ENCODE measurements at places on chromosomes 3 and 15. TPM values are rescaled to one million over a fixed set of nuclear protein-coding genes. Genes with fewer than 3 reads are reported as not detected.

DNA sequence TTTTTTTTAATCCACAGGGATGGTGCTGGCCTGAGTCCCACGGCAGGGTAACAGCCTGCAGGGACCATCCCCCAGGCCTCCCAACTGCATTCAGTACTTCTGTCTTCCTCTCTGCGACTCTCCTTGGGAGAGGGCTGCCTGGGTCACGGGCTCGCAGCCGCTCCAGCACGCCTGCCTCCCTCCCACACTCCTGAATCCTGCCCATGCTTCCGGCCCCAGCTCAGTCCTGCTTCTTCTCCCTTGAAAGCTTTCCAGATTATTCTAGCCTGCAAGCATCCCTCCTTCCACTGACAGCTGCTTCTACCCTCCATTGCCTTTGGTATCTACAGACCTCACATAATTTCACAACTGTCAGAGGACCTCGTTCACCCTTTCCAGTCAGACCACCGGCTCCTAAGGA lies 32.4 kb downstream of the MEGF11 start:
- no peaks in the 10 kb centered on the region for H3K36me3 ChIP-seq
- peaks cover 2% of the 10 kb centered on the region for H3K27me3 ChIP-seq
- no peak overlapping the region for H3K27ac ChIP-seq
- H3K4me3 ChIP-seq: no peak overlapping the region

- no peak overlapping the region for H3K27ac ChIP-seq
- no peaks in the 10 kb centered on the region for H3K4me1 ChIP-seq
- H3K36me3 ChIP-seq: no peaks in the 10 kb centered on the region
These were observed 8.9 kb downstream of the DNAAF4 start for GRCh38 chr15:55499151-55499550.

GRCh38 chr3:8964436-8965370 lies 1.4 kb upstream of the RAD18 start:
- no peaks in the 10 kb centered on the region for H3K36me3 ChIP-seq
- no peak overlapping the region for H3K27ac ChIP-seq
- H3K4me3 ChIP-seq: no peak overlapping the region
- no peaks in the 10 kb centered on the region for H3K27me3 ChIP-seq
- peaks cover 2% of the 10 kb centered on the region for H3K4me1 ChIP-seq

GRCh38 chr3:107660306-107660976 lies 137.7 kb downstream of the BBX start:
- no peaks in the 10 kb centered on the region for H3K27me3 ChIP-seq
- H3K4me1 ChIP-seq: peaks cover 3% of the 10 kb centered on the region
- H3K36me3 ChIP-seq: no peaks in the 10 kb centered on the region
- no peak overlapping the region for H3K27ac ChIP-seq
- H3K4me3 ChIP-seq: no peak overlapping the region

The ZNF662 gene
- total RNA-seq: 3.3 TPM

The PSTPIP1 gene
- total RNA-seq: 0.77 TPM

The C3orf22 gene
- not detected for total RNA-seq

- H3K4me3 ChIP-seq: no peak overlapping the region
- H3K27ac ChIP-seq: no peak overlapping the region
- DNase-seq: no peak
- no peaks in the 10 kb centered on the region for H3K27me3 ChIP-seq
- H3K36me3 ChIP-seq: no peaks in the 10 kb centered on the region
These were observed 496.2 kb downstream of the FHIT start for GRCh38 chr3:60755094-60755493.

The RHOA gene
- 548 TPM for total RNA-seq

The SEC22A gene
- 45.4 TPM for total RNA-seq

DNA sequence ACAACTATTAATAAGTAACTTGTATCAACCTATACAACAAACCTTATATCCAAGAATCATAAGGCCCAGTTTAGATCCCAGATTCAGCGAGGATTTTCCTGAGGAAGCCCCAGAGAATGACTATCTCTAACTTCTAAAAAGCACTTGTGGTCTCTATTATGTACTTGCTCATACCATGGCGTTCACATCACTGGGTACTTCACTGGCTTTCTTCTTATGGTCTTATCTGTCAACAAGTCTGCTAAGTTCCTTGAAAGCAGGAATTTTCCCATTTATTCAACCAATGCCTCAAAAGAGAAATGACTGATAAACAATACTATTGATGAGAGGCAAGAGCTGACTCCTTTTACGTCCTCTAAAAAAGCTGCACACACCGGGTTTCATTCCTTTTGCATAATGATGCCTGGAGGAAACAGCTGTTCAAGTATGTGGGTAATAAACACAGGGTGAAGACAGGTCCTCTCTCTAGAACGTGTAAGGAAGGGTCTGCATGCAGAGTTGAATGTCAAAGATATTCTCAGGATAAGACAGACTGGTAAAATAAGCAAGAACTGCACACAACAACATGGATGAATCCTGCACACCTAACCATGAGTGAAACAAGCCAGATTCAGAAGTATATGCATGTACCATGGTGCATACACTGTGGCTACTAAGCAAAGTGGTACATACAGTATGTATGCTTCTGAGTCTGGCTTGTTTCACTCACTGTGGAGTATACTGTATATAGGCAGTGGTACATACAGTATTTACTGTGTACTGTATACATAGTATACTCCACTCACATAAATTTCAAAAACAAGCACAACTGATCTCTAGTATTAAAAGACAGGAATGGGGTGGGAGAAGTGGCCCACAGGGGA lies 408.7 kb downstream of the SHQ1 start:
- no peaks in the 10 kb centered on the region for H3K27me3 ChIP-seq
- DNase-seq: no peak
- peaks cover 1% of the 10 kb centered on the region for H3K36me3 ChIP-seq

The THBS1 gene
- total RNA-seq: 631 TPM

DNA sequence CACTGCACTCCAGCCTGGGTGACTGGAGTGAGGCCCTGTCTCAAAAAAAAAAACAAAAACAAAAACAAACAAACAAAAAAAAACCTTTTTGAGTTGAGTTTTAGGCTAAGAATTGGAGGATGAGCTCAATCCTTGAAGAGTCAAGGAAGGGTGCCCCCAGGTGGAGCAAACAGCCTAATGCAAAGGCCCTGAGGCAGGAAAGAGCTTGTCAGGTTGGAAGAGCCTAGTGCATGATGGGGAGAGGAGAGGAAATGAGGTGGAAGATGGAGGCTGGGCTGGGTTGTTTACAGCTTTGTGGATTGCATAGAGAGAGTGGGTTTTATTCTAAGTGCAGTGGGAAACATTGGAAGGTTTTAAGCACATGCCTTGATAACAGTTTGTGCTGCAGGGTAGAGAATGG lies 2.1 kb upstream of the SNX22 start:
- H3K27ac ChIP-seq: no peak overlapping the region
- peaks cover 4% of the 10 kb centered on the region for H3K4me1 ChIP-seq
- no peak overlapping the region for H3K4me3 ChIP-seq
- peaks cover 3% of the 10 kb centered on the region for H3K36me3 ChIP-seq
